ENCODE measurements at places on chromosomes 3 and 15. TPM values are rescaled to one million over a fixed set of nuclear protein-coding genes. Genes with fewer than 3 reads are reported as not detected.

Gene GJD2
- total RNA-seq: not detected

Gene TNNC1
- total RNA-seq: 1.5 TPM

Gene PLCD1
- total RNA-seq: 34.8 TPM

DNA sequence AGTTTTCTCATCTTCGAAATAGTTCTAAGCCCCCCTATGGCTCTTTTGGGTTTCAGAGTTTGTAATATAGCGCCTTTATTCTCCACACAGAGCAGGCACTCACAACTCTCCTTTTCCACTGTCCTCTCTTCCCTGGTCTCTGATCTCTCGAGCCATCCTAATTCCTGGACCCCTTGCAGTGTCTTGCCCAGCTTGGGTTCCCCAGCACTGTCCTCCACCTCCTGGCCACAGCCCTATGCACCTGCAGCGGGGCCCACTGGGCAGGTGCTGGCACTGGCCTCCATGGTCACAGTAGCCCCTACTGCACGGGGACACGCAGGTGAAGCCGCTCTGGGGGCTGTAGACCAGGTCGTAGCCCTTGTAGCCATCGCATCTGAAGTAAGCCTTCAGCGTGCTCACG is 27.9 kb downstream of the MUC20 start:
- no peaks in the 10 kb centered on the region for H3K27me3 ChIP-seq
- no peak overlapping the region for H3K27ac ChIP-seq
- no peaks in the 10 kb centered on the region for H3K36me3 ChIP-seq
- no peak for DNase-seq

GRCh38 chr3:180680097-180680430 is 775 bp upstream of the CCDC39 start:
- H3K4me1 ChIP-seq: peaks cover 10% of the 10 kb centered on the region
- no peak for DNase-seq
- no peaks in the 10 kb centered on the region for H3K27me3 ChIP-seq
- no peak overlapping the region for H3K27ac ChIP-seq
- H3K4me3 ChIP-seq: peak overlapping the region; percentile 86
- no peaks in the 10 kb centered on the region for H3K36me3 ChIP-seq

DNA sequence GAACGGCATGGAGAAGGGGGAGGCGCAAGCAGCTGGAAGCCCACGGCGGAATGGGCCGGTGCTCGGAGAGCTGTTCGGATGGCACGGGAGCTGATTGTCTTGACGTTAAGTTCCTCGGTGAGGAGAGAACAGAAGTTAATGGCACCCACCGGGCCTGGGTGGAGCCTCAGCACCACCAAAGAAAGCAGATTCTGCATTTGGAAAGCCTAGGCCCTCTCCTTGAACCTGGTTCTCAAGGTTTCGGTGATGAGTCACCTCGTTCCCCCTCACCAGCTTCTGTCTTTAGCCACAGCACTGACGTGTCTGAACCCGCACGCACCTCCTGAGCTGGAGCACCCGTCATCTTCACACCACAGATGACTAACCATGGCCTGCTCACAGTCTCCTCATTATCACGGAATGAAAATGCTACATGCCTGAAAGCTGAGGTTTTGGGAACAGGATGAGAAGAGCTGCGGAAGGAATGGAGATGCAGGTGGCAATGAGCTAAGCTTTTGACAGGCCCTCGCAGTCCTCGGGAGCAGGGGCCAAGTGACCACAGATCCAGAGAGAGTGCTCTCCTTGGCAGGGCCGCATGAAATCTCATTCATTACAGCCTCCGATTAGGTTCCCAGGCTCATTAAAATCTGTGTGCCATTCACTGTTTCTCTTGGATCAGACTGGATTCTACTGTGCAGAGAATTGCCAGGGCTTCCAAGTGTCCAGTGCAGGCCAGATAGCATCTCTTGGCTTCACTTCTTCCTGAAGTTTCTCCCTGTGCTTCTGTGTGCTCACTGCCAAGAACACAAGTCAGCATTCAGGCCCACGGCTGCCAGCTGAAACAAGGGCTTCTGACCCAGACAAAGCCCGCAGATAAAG is 96.3 kb upstream of the DLG1 start:
- peaks cover 21% of the 10 kb centered on the region for H3K4me1 ChIP-seq
- DNase-seq: peak; percentile 35
- no peaks in the 10 kb centered on the region for H3K36me3 ChIP-seq
- H3K27me3 ChIP-seq: no peaks in the 10 kb centered on the region
- H3K27ac ChIP-seq: peak overlapping the region; percentile 19

GRCh38 chr3:58238830-58239229 is 1.2 kb downstream of the ABHD6 start:
- H3K4me3 ChIP-seq: peak overlapping the region; percentile 80
- H3K27ac ChIP-seq: no peak overlapping the region
- peaks cover 3% of the 10 kb centered on the region for H3K4me1 ChIP-seq
- DNase-seq: no peak
- no peaks in the 10 kb centered on the region for H3K36me3 ChIP-seq

DNA sequence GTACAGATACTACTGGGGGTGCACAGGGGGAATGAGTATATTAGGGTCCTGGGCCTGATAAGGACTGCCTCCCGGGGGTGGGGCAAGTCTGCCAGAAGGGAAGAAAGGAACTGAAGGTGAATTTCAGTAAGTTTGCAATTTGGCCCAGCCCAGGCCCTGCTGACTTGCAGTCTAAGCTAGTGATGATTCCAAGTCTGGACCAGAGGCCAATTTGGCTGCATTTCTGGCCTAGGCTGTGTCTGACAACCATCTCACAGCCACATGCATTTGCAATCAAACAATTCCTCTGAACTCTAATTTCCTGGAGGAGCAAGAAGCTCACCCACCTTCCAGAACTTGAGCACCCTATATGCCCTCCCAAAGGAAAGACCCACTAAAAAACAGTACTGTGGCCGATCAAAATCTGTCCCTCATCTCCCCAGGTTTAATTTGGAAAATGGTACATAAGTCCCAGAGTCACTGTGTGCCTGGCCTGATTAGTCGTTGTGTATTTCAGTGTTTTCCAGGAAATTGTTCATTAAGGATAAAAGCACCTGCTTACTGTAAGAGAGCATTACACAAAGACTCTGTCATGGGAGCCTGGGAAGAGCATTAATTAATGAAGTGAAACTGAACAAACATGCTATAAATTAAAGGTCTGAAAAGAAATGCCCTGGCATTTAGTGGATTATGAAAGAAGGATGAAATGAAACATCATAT is 114.5 kb downstream of the MEGF11 start:
- no peaks in the 10 kb centered on the region for H3K36me3 ChIP-seq
- H3K4me1 ChIP-seq: no peaks in the 10 kb centered on the region
- no peaks in the 10 kb centered on the region for H3K27me3 ChIP-seq
- DNase-seq: no peak

- no peak for DNase-seq
- no peaks in the 10 kb centered on the region for H3K36me3 ChIP-seq
- H3K27me3 ChIP-seq: no peaks in the 10 kb centered on the region
- peaks cover 28% of the 10 kb centered on the region for H3K4me1 ChIP-seq
- H3K27ac ChIP-seq: no peak overlapping the region
Measured at GRCh38 chr3:107904536-107905066, 186.2 kb downstream of the CD47 start.

- H3K27ac ChIP-seq: peak overlapping the region; percentile 85
- no peaks in the 10 kb centered on the region for H3K36me3 ChIP-seq
- H3K4me3 ChIP-seq: no peak overlapping the region
- H3K4me1 ChIP-seq: peaks cover 17% of the 10 kb centered on the region
- H3K27me3 ChIP-seq: no peaks in the 10 kb centered on the region
Measured at GRCh38 chr3:12991861-12992281, 81.4 kb downstream of the IQSEC1 start.

GRCh38 chr3:134998855-134999254 is 203.8 kb downstream of the EPHB1 start:
- no peaks in the 10 kb centered on the region for H3K4me1 ChIP-seq
- H3K27ac ChIP-seq: no peak overlapping the region
- no peaks in the 10 kb centered on the region for H3K27me3 ChIP-seq
- no peaks in the 10 kb centered on the region for H3K36me3 ChIP-seq
- no peak for DNase-seq

GRCh38 chr3:157859541-157859940 is 246.7 kb downstream of the SHOX2 start:
- no peaks in the 10 kb centered on the region for H3K36me3 ChIP-seq
- no peak overlapping the region for H3K27ac ChIP-seq
- H3K4me1 ChIP-seq: no peaks in the 10 kb centered on the region
- H3K27me3 ChIP-seq: no peaks in the 10 kb centered on the region

Measured in thoracic aorta (tissue), 2 donors.